ENCODE measurements at places on chromosomes 7 and 10.

DNA sequence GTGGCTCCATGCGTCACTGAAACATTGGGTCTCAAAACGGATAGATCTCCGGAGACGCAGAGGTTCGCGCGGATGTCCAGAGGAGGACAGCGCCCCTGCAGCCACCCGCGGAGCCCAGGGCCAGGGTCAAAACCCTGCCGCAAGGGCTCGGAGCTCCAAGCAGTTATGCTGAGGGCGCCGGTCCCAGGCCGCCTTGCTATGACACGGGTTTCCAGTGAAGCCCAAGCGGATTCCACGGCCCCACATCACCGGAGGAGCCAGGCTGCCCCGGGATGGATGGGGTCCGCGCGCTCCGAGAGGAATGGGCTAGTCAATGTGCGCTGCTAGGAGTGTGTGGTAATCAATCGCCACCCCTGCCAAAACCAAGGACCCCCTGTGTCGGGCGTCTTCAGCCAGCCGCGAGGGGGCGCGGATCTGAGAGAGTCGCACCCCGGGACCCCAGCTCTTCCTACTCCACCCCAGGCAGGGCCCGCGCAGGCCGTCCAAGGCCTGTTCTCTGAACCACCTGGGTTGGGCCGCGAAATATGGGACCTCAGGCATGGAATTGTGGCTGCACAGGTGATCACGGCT lies 5.6 kb upstream of the EMX2 start:
- peak; percentile 64 for DNase-seq

DNA sequence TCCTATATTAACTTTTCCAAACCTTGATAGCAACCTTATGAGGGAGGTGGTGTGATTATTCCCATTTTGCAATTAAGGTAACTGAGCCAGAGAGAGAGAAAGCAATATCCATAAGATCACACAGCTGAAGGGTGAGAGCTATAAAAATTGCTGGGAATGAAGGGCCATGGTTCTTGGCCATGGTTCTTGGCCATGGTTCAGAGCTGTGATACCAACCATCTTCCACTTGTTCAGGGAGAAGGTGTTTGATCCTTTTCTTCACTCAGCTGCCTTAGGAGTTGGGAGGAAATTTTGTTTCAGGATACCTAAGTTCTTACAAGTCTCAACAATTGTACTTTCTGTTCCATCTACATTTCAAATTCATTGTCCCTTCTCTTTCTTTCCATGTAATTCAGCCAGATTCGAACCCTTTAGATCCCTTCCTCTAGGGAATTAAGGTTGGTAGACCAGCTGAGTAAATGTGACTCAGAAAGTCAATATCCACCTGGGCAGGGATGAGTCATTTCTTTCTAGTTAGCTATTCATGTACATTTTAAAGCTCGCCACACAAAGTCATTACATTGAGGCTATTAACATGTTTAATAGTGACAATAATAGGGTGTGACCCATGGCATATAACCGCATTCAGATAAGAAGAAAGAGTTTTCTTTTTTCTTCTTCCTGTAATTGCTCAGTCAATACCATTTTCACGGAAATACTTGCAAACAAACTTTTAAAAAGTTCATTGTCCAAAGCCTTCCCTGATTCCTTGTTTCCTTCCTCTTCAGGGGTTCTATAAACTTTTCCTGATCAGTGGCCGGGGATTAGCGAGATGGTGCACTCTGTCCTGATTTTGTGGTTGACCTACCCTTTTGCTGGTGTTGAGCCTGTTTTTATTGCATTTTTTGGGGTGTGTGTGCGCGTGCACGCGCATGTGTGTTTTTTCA lies 143.4 kb downstream of the TCF7L2 start:
- DNase-seq: no peak

DNA sequence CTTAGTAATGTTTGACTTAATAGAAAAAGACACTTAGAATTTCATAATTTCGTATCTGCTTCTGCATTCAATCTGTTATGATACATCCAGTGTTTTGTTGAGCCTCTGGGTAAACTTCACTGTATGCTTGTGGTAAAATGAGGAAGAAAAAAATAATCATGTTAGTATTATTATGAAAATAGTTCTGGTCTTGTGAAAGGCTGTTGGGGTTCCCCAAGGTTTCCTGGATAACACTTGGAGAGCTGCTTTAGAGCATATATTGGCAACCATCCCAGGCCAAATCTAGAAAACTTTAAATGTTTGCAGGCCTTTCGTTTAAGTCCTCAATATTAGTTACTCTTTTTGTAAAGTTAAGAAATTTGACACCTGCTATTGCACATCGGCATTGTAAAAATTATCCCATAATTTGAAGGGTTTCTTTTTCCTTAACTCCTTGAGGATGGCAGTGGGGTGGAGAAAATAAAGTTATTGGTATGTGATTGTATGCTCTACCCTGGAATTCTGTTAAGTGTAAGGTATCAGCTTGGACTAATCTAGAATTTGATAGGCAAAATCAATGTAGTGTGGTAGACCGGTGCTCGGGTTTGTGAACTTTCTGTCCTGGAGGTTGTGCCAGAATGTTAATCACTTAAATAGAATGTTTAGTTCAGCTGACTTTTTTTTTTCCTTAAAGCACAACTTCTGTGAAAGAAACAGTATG lies 54.5 kb downstream of the WAC start:
- no peak for DNase-seq

GRCh38 chr10:131125511-131126225 lies 185.9 kb downstream of the TCERG1L start:
- DNase-seq: no peak

GRCh38 chr10:11209830-11210181 lies 192.1 kb downstream of the CELF2 start:
- DNase-seq: no peak

DNA sequence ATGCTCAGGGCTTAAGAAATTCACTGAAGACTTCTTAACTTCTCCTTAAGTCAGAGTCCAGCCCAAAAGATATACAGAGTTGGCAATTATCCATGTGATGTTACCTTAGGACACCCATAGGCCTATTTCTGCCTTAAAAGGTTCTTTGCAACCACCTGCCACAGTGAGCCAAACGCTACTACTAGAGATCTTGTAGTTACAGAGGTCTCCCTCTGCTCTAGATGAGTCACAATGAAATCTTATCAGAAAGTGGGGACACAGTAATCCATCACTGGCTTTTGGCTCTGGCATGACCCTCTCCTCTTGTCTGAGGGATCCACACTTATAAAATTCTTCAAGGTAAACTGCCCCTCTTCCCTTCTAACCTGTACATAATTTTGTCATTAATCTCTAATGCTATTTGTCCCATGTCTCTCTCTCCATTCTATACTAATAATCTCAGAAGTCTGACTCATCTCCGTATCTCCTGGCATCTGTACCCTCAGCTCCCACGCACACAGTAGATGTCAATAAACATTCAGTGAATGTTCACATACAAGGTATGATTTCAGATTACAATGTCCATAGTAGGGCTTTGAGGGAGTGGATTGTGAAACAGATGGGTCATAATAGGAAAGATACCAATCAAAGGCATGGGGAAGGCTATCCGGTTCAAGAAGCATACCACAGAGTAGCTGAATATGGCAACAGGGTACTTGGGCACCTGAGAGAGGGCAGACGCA lies 112.1 kb downstream of the SGMS1 start:
- no peak for DNase-seq

DNA sequence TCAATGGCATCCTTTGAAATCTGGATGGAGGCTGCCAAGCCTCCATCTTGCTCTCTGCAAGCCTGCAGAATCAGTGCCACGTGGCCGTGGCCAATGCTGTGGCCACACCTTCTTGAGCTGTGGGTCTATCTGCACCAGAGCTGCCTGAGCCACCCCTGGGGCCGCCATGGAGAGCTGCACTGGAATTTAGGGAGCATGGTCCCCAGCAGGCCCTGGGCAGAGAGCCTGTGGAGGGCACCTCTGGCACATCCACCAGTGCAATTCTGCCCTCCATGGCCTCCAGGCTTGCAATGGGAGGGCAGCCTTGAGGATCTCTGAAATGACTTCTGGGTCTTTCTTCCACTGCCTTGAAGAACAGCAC lies 55.6 kb upstream of the NKX6-2 start:
- DNase-seq: no peak

GRCh38 chr10:70838270-70838805 lies 22.6 kb downstream of the SGPL1 start:
- no peak for DNase-seq

Data from nephron progenitor cell (in vitro differentiated cells).